ENCODE measurements at places on chromosomes 2 and 18.
A peak's percentile ranks its signal among the peaks of the same experiment; 100 is the strongest.

DNA sequence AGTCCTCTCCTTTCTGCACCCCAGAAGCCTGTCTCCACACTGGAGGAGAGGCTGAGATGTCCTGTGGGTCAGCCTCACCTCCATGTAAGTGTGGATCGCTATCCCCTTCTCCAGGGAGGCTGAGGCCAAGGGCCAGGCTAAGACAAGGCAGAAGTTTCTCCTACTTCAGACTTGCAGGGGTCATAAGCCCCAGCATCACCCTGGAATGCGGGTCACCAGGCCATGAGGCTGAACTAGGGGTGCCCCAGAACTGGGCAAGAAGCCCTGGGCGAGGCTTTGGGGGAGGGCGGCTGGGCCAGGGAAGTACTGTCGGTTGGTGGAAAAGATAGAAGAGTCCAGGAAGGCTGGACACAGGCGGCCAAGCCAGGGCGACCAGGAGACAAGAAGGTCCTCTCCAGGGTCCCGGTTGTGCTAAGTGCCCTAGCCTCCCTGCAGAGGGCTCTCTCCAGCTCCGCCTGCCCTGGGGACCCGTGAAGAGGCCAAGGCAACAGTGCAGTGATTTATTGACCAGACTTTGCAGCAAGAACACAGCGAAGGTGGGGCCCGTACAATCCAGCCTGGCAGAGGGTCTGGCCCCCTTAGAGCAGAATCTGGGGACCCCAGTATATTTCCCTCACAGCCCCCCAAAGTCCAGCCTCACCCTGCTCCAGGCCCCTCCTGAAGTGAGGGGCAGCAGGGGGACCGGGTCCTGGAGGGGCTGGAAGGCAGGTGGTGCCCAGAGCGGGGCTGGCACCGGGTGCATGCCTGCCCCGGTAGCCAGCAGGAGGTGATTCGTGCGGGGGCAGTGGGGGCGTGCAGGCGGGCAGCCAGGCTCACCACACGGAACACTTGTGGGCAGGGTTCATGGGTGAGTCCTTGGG, 8.1 kb downstream of the ECEL1 start:
- DNase-seq: no peak

GRCh38 chr2:61670591-61671501, 132.7 kb upstream of the XPO1 start:
- DNase-seq: peak; percentile 14

DNA sequence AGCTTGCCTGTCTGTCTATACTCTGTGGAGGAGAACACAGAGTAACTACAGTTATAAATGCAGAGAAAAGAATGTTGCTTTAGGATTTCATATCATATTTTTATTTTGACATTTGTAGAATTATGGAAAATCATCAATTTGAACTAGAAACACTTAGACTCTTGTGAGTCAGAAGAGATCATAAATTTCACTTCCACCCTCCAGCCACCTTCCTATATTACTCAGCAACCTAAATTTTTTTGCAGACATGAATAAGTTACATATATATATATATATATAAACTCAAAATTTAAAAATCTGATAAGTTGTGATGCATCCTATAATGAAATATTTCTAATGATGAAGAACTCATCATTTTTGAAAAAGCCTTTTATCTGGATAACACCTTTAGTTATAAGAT, 172.3 kb downstream of the PIEZO2 start:
- no peak for DNase-seq

DNA sequence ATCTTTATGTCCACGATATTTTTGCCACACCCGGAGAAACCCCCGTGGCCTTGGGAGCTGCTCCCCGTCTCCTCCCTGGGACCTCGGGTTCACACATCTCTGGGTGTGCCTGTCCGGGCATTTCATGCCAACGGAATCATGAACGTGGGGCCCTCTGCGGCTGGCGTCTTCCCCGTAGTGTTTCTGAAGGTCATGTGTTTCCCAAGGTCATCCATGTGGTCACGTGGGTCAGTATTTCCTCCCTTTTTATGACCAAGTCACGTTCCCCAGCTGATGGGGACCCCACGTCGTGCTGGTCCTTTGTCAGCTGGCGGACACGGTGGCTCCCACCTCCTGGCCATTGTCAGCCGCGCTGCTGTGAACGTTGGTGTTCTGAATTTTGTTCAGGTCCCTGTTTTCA, 135.7 kb downstream of the NFATC1 start:
- no peak for DNase-seq

DNA sequence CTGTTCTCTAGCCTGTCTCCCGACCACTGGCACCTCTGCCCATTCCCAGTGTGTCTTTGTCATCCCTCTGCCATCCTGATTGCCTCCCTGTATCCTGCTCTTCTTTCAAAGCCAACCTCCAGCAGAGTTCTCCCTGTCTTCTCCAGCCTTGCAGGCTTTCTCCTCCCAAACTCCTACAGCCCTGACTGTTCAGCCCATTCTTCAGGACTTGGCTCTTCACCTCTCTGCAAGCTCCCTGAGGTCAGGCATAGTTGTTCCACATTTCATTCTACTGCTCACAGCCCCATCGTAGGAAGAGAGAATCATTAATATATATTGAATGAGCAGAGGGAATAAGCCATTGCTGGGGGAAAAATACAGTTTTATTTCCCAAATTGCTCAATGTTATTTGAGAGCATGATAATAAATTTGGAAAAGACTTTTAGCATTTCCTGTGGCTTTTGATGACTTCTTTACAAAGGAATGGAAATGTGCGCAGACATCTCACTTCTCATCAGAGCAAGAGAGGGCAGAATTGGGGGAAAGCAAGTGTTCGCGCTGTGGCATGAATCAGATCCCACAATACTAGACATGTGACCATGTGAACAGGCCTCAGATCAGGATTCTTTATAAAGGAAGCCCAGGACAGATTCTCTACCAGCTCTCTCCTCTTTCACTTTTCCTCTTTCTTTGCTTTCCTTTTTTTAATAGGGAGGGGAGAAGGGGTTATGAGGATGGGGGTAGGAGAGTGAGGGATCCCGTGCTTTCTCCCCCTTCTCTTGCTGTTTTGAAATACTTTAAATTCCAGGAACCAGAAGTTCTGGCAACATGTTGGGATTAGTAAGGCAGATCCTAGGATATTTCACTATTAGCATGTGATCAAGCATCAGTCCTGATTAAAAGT, 37.4 kb downstream of the EPAS1 start:
- no peak for DNase-seq

DNA sequence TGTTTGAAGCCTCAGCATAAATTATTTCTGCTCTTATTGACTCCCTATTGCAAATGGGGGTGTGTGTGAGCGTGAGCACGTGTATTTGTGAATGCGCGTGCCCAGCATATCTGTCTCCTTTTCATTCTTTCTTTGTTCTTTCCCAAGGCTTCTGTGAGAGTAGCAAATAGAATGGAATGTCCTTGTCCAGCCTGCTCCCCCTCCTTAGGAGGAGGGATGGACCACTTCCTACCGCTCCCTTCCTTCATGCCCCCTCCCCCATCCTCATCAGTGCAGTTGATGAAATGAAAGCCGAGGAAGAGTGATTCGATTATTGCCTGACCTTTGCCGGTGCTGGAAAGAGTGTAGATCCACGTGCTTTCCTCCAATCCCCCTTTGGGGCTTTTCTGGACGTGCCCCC, 102.0 kb downstream of the CPO start:
- DNase-seq: no peak

- DNase-seq: no peak
Observed at GRCh38 chr2:46909771-46910419, 5.7 kb downstream of the MCFD2 start.

DNA sequence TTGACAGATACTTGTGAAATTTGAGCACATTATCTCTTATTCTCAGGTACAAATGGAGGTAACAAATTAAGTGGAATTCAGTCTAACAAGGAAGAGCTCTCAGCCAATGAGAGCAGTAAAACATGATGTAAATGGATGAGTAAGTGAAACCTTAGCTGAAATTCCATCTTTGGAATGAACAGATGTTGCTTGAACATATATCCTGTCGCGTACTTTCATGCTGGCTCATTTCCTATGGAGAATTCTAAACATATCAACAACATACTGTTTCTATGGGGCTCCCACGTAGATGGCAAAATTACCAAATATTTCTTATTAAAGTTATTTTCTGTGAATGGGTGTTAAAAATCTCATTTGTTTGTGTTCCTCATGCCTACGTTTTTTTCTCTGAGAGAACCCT, 256.3 kb upstream of the LINC00305 start:
- DNase-seq: no peak

GRCh38 chr18:58251416-58251815, 207.4 kb downstream of the NEDD4L start:
- no peak for DNase-seq

- no peak for DNase-seq
Observed at GRCh38 chr2:10831400-10831985, 18.9 kb upstream of the PDIA6 start.

GRCh38 chr18:41537666-41538065, 417.4 kb upstream of the PIK3C3 start:
- no peak for DNase-seq

DNA sequence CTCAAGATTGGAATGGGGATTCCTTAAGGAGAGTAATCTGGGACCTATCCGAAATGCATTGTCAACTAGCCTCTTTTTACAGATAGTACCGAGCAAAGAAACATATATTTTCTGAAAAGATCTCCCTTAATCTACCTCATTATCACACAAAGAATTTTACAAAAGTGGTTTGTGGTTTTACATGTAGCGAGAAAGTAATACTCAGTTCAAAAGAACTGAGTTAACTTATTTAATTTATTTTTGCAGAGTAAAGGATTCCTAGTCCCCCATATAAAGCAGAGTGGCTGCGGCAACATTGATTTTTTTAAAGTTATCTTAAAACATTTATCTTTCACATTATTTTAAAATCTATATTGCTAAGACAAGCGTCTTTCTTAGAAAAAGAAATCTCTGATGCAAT, 15.9 kb upstream of the SOS1 start:
- DNase-seq: peak; percentile 48

- no peak for DNase-seq
Observed at GRCh38 chr2:33510586-33510968, 34.1 kb downstream of the RASGRP3 start.

- DNase-seq: peak; percentile 37
Observed at GRCh38 chr2:85695691-85696668, 1.8 kb downstream of the GNLY start.

DNA sequence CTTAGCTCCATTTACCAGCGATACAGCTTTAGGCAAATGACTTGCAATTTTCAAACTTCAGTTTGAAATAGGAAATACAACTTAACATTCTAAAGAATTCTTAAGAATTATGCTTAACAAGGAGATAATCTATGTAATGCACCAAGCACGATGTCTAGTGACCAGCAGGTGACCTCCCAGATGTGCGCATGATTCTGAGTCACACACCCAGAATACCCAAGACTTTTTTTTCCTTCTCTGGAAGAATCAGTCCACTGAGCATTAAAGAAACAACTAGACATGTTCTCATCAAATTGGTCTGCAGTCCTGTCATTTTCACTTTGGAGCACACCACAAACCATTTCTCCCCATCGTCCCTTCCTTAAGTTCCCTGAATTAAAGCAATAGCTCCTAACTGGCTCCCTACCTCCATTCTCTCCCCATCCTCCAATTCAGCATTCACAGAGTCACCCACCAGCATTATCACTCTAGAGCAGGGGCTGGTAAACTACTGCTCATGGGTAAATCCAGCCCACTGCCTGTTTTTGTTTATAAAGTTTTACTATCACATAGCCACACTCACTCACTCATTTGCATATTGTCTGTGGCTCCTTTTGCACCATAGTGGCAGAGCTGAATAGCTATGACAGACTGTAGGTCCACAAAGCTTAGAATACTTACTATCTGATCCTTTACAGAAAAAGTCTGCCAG, 13.2 kb downstream of the EVA1A start:
- DNase-seq: no peak

DNA sequence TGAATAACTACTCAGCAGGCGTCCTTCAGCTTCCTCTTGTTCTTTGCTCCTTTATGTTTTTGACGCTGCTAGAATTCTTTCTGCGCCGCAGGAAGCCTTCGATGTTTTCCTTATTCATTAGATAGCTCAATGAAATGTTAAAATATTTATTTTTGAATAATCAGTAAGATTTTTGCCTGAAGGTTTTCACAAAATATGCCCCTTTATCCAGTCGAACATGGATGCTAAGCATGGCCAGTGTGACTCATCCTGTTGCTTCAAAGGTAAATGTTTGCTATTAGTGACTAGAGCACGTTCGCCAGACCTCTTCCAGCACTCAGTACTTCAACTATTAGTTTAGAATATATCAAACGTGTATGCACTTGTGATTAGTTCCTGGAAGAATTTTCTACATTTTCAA, 7.6 kb upstream of the MEIS1 start:
- DNase-seq: no peak

- peak; percentile 45 for DNase-seq
Observed at GRCh38 chr2:37871456-37872191, 53.5 kb upstream of the RMDN2 start.

GRCh38 chr18:68418881-68419280, 296.0 kb downstream of the TMX3 start:
- no peak for DNase-seq

DNA sequence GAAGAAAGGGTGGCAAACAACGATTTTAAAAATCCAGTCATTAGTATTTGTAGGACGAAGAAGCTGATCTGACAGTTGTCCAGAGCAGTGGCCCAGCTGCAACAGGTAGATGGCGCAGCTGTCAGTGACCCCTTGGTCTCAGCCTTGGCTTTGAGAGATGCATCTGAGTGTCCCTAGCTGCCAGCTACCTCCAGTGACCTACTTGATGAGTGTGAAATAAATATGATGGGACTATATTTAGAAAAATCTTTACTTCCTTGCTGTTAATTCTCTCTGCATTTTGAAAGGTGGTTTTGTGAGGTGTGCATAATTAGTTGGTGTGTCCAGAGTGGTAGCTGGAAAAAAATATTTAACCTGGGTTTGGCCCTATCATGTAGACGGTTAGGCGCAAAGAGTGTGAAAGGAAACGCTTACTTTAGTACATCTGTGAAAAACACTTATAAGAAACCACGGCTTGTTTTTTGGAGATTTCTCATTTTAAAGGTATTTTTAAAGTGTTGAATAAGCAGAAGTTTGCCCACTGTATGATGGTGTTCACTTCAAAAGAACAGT, 963 bp downstream of the INPP1 start:
- DNase-seq: peak; percentile 65

DNA sequence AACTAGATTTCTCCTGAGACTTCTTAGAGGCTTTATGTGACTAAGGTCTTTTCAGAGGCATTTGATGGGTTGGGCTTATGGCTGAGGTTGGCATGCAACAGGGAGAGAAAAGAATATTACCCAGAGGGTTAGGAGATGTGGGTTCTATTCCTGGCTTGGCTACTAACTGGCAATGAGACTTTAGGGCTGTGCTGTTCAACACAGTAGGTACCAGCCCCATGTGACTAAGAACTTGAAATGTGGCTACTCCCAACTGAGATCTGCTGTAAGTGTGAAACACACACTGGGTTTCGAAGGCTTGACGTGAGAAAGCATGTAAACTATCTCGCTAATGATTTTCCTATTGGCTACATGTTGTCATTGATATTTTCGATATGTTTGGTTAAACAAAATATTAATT, 324.9 kb upstream of the SLC14A2 start:
- DNase-seq: no peak

- DNase-seq: no peak
Observed at GRCh38 chr2:178298785-178299212, 104.5 kb downstream of the OSBPL6 start.

GRCh38 chr2:166375195-166375735, 479 bp downstream of the SCN9A start:
- DNase-seq: peak; percentile 43

- peak; percentile 63 for DNase-seq
Observed at GRCh38 chr2:200471324-200471848, 38.5 kb downstream of the KCTD18 start.

GRCh38 chr2:180705122-180705521, 275.3 kb upstream of the UBE2E3 start:
- DNase-seq: no peak

- peak; percentile 87 for DNase-seq
Observed at GRCh38 chr2:144596073-144596871, 76.4 kb upstream of the ZEB2 start.

All from hematopoietic multipotent progenitor cell treated with erythropoietin and hydrocortisone succinate and interleukin-3 and kit ligand, for 4 days (in vitro differentiated cells).